ENCODE measurements at places on chromosomes 13 and 19.

GRCh38 chr13:74017301-74018061 lies 116.7 kb downstream of the KLF12 start:
- no peak for DNase-seq

GRCh38 chr13:79522583-79522982 lies 41.6 kb downstream of the NDFIP2 start:
- peak; percentile 41 for DNase-seq

GRCh38 chr13:27168906-27169657 lies 2.5 kb downstream of the USP12 start:
- peak; percentile 47 for DNase-seq

DNA sequence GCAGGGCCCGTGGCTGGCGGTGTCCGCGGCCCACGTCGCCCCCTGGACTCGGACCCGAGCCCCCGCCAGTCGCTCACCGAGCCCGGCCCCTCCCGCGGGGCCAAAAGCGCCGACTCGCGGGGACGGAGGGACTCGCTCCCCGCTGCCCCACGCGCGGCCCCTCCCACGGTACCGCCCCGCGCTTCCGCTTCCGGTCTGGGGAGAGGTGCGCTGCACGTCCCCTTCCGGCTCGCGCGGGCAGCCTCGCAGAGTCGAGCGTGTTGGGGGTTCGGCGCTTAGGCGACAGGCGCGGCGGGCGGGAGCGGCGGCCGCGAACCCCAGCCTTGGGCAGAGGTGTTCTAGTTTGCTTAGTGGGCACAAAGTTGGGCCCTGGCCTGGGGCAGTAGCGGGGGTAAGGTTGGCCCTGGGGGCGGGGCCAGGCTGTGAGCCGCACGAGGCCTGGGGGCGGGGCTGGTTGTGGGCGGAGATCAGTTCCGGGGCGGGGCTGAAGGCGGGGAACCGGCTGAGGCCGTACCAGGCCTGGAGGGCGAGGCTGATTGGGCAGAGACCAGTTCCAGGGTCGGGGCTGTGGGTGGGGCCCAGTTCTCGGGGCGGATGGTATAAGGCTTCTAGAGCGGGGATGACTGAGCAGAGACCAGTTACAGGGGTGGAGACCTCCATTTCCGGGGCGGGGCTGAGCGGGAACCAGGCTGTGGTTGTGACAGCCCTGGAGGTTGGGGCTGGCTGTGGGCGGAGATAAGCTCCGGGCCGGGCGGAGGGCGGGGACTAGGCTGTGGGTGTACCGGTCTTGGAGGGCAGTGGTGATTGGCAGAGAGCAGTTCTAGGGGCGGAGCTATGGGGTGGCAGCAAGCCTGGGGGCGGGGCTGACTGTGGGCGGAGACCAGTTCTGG lies at the start of the genes MBD3L1 and ZNF558:
Gene MBD3L1 (plus strand): TSS at position 246 of the 890 bp plus-strand sequence. CDS start 10,302 bp downstream, outside the sequence.
Gene ZNF558 (minus strand): TSS at position 173 of the 890 bp plus-strand sequence. CDS start 9,645 bp downstream, outside the sequence.
- DNase-seq: peak; percentile 97

DNA sequence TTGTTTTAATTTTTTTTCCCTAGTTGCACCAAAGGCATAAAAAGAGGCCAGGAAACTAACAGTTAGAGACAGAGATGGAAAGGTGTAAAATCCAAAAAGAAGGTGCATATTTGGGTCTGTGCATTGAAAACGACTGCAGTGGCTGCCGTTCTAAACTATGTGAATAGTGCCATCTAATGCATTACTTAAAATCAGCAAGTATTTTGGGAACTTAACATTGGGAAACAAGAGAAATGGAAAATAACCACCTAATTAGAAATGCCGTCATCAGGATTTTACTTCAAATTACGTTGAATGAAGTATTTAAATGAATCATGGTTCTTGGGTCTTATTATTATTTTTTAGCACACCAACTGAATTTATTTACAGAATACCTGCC lies 189.5 kb upstream of the MIR17HG start:
- DNase-seq: no peak

DNA sequence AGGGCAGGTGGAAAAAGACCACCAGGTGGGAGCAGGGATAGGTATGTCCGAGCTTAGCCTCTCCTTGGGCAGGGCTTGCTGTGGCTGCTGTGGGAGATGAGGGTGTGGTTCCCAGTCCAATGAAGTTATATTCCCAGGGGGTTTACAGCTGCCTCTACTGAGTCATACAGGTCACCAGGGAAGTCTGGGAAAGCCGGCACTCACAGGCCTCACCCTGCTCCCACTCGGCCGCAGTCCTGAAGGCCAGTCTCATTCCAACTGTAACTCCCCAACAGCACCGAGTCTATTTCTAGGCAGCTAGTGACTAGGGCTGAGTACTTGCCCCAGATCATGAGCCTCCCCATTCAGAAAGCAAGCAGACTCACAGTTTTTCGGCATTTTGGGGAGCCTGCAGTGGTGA lies 77.1 kb downstream of the FNDC3A start:
- DNase-seq: no peak

DNA sequence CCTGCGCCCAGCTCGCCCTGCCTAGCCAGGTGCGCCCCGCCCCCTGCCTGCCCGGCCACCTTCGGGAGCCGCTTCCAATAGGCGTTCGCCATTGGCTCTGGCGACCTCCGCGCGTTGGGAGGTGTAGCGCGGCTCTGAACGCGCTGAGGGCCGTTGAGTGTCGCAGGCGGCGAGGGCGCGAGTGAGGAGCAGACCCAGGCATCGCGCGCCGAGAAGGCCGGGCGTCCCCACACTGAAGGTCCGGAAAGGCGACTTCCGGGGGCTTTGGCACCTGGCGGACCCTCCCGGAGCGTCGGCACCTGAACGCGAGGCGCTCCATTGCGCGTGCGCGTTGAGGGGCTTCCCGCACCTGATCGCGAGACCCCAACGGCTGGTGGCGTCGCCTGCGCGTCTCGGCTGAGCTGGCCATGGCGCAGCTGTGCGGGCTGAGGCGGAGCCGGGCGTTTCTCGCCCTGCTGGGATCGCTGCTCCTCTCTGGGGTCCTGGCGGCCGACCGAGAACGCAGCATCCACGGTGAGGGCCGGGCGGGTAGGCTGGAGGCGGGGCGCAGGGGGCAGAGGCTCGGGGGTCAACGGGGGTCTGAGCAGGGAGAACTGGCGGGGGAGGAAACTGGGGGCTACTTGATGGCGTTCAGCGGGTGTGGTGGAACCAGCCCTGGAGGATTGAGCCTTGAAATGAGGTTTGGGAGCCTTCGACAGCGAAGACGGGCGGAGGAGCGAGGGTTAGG lies at the start of gene SPINT2:
Gene SPINT2 (plus strand): TSS at position 88 of the 727 bp plus-strand sequence. CDS start 320 bp downstream, at position 408.
- no peak for DNase-seq

- DNase-seq: no peak
Observed at GRCh38 chr13:99962242-99962641, 9.3 kb downstream of the ZIC5 start.

DNA sequence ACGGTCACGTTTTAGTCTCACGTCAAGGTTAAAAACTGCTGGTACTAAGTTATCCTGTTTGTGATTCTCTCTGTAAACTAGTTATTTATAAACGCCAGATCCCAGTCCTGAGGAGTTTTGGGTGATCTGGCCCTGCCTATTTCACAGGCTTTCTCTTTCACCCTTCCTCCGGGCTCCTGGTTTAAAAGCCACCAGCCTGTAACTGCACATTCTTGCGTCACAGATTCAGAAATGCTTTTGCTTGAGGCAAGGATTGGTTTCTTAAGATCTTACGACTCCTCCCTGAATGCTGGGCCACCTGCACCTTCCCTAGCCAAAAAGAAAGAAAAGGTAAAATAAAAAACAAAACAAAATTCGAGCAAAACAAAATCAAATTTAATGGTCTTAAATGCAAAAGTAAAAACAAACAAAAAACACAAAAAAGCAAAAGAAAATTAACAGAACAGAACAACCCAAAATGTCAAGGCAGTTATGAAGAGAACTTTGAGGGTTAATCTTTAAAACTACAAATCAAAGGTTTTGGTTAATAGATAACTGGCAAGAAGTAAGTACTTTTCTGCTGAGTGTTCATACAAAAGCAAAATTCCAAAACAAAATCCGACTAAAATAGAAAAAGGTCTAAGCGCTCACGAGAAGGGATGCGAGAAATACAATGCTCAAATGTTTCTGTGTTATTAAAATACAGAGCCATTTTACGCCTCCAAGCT lies 18.6 kb upstream of the TIMM44 start:
- DNase-seq: no peak

- DNase-seq: no peak
Observed at GRCh38 chr13:46515803-46516202, 37.2 kb upstream of the LRCH1 start.

DNA sequence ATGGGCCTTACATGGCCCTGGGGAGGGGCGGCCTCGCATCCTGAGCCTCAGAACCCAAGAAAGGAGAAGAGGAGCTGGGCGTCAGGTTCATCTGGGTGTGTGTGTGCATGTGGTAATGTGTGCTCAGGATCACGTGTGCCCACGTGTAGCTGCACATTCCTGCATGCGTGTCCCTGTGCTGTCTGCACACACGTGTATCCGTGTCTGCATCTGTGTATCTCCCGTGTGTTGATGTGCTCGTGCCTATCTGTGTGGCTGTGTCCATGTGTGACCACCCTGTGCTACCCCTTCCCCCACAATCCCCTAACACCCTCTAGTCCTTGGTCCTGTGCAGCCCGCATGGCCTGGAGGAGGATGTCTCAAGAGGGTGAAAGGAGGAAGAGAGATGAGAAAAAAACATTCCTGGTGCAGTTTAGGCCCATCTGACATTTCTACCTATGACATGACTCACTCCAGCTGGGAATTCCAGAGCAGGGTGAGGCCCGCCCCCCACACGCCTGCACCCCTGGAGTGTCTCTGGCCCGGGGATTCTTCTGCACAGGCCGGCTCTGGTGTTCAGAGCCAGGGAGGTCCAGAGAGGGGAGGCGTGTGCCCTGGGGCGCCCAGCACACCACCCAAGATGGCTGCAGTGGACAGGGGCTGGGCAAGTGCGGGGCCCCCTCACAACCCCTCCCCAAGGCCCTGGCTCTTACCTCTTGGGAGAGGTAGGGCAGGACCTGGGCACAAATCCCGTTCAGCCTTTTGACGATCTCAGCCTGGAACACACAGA lies 7.1 kb downstream of the TLE5 start:
- no peak for DNase-seq

DNA sequence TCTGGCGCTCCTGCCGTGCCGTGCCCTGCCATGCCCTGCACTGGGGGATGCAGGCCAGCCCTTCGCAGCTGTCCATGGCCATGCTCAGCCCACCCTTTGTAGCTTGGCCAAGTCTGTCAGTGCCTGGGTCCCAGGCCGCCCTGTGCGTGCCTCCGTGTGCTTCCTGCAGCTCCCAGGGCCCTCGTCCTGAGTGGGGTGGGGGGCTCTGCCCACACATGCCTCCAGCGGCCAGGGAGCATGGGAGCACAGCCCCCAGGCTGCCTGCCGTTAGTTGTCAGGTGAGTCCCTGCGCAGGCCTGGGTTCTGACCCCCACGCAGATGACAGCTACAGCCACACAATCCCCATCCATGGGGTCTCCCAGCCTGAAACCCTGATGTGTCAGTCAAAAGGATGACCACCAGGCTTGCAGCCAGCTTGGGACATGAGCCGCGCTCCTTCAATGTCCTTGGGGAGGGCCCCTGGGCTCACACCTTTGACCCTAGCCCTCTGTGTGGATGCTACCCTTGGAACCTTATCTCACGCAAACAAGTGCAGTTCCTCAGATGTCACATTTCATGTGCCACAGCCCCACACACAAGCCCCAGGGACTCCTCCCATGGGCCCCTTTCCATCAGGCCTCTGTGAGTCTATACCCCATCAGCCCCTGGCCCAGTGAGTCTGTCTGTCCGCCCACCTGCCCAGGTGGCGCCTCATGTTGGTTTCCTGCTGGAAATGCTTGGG lies 24.5 kb downstream of the TMED1 start:
- no peak for DNase-seq

- DNase-seq: no peak
Observed at GRCh38 chr19:40360708-40361241, 12.3 kb downstream of the PLD3 start.

DNA sequence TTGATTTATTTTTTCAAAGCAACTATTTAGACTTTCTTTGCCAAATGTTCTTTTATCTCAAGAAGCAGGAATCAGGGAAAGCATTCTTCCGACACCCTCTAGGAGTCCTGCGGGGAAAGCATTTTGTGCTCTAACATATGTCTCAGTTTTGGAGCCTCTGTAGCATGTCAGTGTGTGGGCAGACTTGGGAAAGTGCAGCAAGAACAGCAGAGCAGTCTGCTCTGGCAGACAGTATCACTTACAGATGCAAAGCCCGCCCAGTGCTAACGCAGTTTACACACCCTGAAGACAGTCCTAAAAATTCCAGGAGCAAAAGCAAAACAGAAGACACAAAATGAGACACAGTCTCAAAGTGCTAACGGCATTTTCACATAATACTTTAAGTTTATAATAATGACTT lies 393.5 kb downstream of the KLF12 start:
- DNase-seq: peak; percentile 68

DNA sequence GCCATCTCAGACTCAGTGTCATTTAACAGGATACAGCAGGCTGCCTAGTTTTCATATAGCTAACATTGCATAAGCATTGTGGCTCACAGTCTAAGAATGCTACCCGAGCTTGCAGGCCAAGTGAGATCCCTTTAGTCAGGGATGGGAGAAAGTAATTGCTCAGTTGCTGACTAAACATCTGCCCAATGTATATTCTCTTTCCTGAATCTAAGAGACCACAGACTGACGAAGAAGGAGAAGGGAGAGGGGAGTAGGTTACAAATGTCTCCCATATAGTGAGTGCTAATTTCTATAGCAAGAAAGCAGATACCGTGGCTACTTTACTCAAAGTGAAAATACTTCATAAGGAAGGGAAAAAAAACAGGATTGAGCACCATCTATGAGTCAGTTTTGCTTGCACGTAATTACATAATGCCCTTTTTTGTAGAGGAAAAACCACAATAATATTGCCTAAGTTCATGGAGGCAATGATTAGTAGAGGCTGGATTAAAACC lies 453.9 kb downstream of the COG6 start:
- DNase-seq: peak; percentile 97

- DNase-seq: peak; percentile 15
Observed at GRCh38 chr19:16737911-16738310, 18.3 kb downstream of the NWD1 start.

Data from fibroblast of the aortic adventitia (primary cell).